ENCODE measurements at places on chromosomes 16 and 17.

DNA sequence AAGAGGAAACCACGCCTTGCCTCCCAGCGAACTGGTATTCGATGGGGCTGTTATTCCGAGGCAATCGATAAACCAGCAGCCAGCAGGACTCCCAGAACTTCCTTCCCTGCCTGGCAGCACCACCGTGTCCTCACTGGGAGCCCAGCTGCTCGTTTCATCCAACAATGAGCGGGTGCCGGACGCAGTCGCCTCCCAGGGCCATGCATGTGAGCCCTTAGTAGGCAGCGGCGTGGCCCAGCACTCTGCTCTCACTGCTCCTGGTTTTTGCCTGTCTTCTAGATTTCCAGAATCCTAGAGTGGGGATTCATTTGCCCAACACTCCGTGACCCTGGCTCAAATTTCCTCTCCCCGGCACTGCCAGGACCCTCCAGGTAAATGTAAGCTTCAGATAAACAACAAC, 29.1 kb upstream of the RASD1 start:
- no peak for DNase-seq

DNA sequence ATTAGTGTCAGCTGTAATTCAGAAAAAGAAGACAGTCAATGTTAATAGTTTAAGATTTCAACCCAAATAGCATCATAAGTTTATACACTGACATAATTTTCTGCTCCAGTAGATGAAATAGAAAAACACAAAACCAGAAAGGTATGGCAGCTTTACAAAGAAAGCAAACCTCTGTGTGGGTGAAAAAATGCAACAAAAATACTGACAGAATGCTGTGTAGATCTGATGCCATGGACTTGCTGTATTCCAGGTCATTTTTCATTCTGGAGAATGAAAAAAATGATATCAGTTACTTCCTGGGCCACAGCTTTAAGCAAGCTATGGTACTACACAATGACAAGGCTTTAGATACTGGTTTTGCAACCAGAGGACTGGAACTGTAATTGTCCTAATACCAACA, 116.0 kb downstream of the MAP2K4 start:
- no peak for DNase-seq

- DNase-seq: no peak
Observed at GRCh38 chr17:16052486-16052885, 52.9 kb downstream of the TTC19 start.

DNA sequence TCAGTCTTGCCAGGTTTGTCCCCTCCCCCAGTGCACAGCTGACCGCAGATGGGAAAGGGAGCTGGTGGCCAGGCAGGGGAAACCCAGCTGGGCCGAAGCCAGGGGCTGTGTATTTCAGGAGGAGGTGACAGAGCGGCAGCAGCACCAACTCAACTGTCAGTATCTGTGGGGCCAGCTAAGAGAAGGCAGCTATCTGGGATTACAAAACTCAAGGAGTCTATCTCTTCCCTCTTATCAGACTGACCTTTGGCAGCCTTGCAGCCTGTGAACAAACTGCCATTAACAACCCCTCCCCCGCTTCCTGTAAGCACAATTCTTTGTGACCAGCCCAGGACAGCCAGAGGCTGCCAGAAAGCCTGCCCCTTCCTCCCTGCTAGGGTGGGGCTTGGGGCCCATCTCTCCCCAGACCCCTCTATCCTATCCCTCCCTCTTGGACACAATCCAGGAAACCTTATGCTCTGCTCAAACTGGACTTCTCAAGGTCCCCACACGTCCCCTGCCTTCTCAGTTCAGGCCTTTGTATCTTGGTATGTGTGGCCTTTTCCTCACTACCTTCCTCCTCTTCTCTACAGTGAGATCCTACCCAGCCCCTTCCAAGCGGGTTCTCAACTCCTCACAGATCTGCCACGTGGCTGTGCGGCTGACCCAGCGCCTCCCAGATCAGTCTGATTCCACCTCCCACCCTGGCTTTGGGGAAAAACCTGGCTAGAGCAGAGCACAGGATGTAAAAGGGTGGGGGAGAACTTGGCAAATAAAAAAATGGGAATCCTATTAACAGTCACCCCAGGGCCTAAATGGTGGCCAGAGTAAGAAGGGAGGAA, 10.5 kb downstream of the ST3GAL2 start:
- DNase-seq: no peak

DNA sequence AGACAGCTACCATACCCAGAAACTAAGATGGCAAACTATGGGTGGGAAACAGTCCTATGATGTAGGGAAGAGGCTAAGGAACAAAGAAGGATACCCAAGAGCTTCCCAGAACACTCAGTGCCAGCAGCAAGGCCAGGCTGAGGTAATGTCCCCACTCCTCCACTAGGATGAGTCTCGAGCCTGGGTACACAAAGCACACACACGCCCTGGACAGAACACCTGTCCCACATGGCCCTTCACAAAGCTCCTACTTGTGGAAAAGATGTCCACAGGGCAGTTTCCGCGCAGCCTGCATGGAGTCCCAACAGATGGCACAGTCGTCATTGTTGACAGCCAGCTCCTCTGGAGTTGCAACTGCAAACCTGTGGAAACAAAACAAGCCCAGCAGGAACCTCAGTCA, 23.9 kb downstream of the AMFR start:
- DNase-seq: no peak

DNA sequence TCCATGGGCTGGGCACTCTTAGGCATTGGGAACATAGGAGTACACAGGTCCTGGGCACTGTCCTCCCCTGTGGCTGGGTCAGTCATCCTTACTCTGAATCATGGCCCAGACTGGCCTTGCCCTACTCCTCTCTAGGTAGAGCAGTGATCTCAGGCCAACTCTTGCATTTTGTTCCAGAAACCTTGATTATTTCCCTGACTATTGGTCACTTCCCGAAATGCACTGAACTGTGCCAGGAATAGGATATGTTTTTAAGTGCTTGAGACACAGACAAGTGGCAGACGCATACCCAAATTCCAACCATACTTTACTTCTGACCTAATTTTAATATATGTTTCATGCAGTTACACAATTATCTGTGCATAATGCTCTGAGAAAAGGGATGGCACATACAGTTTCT, 10.3 kb downstream of the KRABD2 start:
- DNase-seq: no peak

GRCh38 chr17:49741009-49741691, 22.8 kb downstream of the FAM117A start:
- DNase-seq: no peak

Data from putamen (tissue), 1 donor.